ENCODE measurements at places on chromosomes 2 and 18.

- no peak for DNase-seq
Observed at GRCh38 chr2:59885541-59885940, 667.9 kb downstream of the BCL11A start.

DNA sequence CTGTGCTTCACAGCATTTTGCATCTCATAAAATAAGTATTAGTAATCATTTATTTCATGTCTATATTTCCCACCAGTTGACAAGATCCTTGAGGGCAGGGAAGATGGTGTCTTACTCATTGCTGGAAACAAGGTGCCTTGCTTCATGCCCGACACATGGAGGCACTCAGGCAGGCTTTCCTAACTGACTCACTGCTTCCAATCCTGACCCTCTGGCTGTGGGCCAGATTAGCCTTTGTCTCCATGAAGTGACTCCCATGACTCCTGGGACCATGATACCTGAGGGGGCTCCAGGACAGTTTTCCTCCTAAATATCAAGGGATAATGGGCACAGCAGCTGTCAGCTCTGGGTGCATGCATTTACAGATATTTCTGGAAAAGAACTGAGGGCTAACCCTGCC lies 275.1 kb downstream of the AGPS start:
- no peak for DNase-seq

DNA sequence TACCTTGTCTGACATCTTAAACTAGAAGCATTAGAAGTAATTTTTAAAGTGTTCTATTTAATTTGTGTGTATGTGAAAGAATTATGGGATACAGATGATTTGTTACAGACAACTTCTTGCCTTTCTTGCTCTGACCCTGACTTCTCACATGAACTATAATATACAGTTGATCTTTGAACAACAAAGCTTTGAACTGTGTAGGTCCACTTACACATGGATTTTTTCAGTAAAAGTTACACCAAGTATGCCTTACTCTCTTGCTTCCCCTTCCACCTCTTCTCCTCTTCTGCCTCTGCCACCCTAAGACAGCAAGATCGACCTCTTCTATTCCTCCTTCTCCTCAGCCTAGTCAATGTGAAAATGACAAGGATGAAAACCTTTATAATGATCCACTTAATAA lies 42.2 kb downstream of the SLC40A1 start:
- DNase-seq, result no peak

GRCh38 chr2:106334802-106335201 lies 133.4 kb downstream of the RGPD3 start:
- DNase-seq, result no peak

DNA sequence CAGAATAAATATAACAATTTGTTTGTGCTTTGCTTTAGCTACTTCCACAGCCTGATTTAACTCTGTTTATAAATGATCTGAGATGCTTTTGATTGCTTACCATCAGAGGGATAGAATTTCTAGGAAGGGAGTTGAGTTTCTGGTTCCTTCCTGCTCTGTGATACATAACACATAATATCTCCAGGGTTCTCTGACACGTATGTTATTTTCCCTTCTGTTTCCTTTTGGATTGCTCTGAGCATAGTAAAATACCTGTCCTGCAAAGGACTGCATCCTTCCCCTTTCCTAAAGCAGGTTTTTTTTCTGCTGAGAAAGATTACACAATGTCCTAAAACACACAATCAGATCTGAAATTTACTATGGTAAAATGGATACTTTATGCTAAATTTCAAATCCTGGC lies 76.1 kb downstream of the CABYR start:
- DNase-seq, result no peak

- DNase-seq, result no peak
Observed at GRCh38 chr2:218964041-218964771, 4.7 kb downstream of the CDK5R2 start.

DNA sequence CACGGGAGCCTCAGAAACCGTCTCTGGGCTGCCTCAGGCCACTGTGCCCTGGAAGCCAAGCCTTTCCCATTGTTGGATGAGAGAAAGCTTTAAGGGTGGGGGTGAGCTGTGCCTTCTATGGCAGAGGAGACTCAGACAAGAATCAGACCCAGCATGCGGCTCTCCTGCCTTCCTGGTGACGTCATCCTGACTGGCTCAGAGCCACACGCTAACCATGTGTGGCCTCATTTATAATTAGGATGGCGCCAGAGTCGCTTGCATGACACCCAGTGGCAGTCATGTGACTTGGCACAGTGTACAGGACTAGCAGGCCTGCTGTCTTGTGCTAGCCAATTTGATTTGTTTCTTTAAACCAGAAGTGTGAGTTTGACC lies 99.1 kb downstream of the SH3BP4 start:
- peak; percentile 97 for DNase-seq

DNA sequence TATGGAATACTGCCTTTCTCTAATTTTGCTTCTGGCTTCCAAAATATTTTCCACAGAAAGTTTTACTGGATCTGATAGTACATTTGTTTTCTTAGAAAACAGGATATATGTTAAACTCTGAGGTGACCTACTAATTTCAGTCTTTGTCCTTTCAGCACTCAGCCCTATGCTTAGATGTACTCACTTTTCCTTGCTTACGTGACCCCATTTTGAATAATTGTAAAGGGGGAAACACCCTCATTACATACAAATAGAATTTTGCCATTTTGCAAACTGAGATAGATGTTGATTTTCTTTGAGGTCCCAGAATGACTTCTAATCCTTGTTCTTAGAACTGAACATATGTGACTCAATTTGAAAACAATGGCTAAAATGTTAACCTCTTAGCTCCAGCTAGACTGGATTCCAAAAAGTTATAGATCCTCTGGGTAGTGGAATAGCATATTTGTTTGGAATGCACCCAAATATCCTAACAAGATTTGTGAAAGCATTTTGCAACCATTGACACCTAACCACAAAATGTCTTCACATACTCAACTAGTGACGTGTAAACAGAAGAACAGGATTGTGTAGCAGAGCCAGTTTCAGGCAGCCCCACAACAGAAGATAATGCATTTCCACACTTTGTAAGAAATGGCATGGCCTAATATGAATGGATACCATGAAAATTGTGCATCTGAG lies 44.8 kb upstream of the EHBP1 start:
- DNase-seq, result no peak

DNA sequence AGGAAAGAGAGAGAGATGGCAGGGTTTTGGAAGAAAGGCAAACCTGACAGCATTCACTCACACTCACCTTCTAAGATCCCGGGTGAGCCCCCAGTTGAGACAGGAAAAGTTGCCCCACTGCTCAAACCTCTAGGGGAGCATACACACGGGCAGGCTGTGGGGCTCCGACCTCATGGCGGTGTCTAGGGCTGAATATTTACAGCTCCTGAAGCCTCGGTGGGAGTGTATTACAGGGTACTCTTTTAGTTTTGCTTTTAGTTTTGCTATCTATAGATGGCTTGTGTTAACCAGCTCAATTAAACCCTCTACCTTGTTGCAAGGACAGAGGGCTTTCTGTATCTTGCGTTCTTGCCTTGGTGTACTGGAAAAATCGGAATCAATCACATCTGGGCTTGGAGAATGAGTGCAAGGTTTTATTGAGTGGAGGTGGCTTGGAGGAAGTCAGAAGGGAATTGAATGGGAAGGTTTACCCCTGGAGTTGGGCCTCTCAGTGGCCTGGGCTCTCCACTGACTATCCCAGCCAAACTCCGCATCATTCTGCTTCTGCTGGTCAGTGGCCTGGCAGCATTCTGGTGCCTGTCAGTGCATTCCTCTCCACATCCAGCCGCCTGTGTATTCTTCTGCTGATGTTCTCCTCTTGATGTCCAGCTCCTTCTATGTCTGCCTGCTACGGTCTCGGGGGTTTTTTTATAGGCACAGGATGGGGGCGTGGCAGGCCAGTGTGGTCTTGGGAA lies 10.1 kb upstream of the IFIH1 start:
- no peak for DNase-seq
